ENCODE measurements at places on chromosomes 6 and 20. TPM values are rescaled to one million over a fixed set of nuclear protein-coding genes. Genes with fewer than 3 reads are reported as not detected.

GRCh38 chr6:79636673-79637072 is 5.5 kb downstream of the SH3BGRL2 start:
- DNase-seq = no peak

- DNase-seq = peak; percentile 88
These were observed 8.0 kb upstream of the IER3 start for GRCh38 chr6:30752157-30752927.

Gene LINC00237
- not detected for total RNA-seq

DNA sequence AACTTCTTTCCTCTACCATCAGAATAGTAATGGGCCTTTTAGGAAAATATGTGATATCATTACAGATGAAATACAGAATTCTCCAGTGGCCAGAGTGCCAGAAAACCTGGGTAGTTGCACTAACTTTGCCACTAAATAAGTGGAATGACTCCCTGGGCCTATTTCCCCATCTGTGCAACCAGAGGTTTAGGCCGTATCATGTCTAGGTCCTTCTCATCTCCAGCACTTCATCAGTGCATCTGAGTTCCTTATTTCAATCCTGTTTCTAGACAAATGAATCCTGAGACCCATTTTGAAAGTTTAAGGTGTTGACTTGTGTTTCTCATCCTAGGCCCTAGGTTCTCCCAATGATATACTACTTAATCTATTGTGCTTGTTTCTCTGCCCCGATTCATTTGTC is 236.2 kb downstream of the CD83 start:
- DNase-seq = no peak

Gene TTI1
- total RNA-seq = 24.6 TPM

GRCh38 chr6:16769986-16770376 is 8.7 kb upstream of the ATXN1 start:
- peak; percentile 57 for DNase-seq

DNA sequence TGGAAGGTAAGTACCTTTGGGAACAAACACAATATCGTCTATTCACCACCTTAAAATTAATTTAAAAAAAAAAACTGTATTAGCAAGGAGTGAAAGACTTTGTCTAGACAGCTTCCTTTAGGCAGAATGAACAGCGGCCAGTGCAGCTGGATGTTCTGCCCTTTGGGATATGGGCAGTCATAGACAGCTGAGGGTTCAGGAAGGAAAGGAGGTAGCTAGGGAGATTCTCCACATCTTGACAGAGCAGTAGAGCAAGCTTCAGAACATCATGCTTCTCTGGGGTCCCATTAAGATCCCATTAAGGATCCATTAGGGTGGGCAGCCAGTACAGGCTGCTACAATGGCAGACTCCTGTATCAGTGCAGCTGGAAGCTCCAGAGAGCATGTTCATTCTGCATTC is 46.5 kb upstream of the PLCB4 start:
- DNase-seq = no peak

- DNase-seq = no peak
These were observed 33.2 kb upstream of the HDGFL1 start for GRCh38 chr6:22536122-22536521.

Gene SCRT2
- total RNA-seq = not detected

Gene DHX16
- total RNA-seq = 43.2 TPM

DNA sequence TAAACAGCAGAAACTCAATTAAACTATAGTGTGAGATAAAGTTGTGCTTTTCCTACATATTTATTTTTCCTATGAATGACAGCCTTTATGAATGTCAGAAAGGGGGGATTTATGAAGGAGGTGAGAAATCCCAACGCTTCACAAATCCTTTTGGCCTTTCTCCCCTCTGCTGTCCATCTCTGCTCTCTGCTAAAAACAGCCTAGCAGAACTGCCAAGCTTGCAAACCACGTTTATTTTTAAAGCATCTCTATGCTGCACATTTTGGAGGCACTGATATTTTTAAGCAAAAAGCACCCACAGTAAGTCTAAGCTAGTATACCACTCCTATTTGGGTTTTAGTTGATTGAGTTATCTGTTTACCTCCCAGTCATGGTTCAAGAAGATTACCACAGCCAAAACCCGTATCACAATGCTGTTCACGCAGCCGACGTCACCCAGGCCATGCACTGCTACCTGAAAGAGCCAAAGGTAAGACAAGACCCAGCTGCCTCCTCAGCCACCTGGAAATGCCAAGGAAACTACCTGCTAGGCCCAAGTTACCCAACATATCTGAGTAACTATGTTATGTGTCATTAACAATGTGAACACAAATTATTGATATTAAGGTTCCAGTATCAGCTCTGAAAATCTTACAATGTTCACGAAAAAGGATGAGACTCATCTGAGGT is 96.3 kb downstream of the MTFR2 start:
- no peak for DNase-seq

Gene ABHD12
- 93.6 TPM for total RNA-seq

DNA sequence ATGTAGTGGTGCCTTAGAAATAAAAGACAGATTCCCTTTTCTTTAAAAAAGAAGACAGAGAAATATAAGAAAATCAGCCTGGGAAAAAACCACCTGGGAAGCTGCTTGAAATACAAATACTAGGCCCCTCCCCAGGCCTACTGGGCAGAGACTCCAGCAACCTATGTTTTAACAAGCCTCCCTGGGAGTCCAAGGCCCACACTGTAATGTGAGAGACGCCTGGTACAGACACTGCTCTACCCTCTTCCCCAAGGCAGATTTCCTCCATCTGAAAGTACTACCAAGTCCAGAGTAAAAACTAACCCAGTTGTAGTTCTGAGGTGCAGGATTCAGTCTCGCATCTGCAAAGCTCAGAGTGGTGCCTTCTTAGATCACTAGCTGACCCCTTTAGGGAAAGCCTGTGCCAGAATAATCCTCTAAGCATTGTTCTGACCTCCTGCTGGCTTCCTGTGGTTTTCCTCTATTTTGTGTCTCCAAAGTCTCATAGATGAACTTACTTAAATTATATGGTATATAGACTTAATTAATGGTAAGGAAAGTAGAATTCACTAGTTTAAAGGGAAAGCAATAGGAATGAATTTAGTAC is 270.2 kb upstream of the SLC35B3 start:
- no peak for DNase-seq

Gene NKAPL
- not detected for total RNA-seq

GRCh38 chr6:74343804-74344203 is 647.8 kb downstream of the CD109 start:
- DNase-seq = peak; percentile 5

DNA sequence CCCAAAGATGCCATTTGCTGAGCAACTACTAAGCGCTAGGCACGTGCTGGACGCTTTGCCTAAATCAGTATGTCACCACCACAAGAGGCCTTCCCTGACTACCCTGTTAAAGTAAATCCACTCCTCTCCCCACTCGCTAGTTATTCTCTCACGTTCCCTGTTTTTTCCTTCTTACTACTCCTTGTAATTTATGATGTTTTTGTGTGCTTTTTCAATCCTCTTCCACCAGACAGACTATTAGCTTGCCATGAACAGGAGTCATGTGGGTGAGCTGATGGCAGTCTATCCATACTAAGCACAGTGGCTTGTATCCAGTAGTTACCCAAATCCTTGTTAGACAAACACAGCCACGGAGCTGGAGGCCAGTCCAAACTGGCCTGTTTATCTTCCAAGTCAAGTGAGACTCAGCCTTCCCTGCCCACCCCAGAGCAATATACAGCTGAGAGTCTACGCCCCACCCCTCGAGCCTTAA is 41.2 kb downstream of the C6orf132 start:
- peak; percentile 63 for DNase-seq

DNA sequence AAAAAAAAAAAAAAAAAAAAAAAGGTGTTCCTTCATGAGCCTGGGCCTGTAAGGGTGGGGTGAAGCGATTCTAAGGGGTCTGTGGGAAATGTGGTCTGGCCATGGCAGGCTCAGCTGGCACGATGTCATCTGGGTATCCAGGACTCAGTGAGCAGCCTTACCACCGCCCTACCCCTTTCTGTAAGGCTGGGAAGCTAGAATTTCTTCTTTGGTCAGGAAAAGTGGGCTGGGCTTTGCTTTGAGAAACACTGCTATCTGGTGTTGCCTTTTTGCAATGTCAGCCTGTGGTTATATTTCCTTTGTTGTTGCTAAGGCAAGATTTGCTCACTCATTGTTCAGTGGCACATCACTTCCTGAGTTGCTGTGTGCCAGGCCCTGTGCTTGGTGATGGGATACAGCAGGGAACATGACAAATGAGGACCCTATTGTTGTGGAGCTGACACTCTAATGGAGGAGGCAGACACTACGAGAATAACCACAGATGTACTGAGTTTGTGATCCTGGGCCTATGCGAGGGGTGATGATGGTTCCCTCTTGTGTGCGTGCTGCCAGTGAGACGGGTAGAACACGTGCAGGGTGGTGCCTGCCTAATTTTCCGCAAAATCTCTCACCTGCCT is 45.9 kb upstream of the ZNFX1 start:
- peak; percentile 74 for DNase-seq

- DNase-seq = no peak
These were observed 3.0 kb downstream of the GABRR1 start for GRCh38 chr6:89214197-89214596.

GRCh38 chr6:151690768-151691562 is 116.5 kb upstream of the ESR1 start:
- DNase-seq = no peak

DNA sequence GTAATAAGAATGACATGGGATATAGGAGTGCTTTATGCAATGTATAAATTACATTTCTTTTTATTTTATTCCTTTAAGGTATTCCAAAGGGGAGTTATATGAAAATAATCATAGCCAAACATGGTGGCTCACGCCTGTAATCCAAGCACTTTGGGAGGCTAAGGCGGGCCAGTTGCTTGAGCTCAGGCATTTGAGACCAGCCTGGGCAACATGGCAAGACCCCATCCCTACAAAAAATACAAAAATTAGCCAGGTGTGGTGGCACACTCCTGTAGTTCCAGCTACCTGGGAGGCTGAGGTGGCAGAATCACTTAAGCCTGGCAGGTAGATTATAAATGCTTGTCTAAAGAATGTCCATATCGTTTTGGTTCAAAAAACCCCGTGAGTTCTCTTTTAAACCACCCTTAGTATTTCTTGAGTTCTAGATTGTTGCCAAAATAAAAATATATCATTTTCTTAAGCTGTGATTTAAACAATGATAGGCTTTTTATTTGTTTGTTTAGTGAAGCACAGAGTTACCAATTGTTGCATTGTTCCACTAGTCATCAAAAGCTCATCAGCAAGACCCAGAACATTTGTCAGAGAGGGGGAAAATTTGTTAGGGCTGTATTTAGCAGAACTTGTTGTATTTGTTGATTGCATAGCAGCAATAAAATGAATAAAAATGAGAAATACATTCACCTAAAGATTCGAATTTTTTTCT is 146.2 kb downstream of the KHDC1L start:
- no peak for DNase-seq

DNA sequence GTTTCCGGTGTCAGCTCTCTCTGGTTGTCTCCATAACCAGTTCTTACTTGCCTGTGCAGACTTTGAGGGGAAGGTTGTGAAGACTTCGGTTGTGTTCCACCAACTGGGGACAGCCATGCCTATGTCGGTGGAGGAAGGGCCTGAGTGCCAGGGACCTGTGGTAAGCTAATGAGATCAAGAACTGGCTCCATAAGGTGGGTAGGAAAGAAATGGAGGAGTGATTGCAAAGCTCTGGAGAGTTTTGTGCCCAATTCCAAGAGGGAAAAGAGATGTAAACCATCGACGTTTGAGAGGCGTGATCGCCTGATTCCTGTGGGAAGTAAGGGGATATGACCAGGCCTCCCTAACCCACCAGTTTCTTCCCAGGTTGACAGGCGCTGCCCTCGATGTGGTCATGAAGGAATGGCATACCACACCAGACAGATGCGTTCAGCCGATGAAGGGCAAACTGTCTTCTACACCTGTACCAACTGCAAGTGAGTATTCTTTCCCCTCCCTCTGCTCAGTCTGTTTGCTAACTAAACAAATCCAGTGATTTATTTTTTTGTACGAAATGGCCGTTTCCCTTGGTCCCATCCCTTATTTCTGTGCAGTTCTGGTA is 893 bp downstream of the POLR1H start:
- DNase-seq = peak; percentile 67

Gene ALDH8A1
- total RNA-seq = not detected

DNA sequence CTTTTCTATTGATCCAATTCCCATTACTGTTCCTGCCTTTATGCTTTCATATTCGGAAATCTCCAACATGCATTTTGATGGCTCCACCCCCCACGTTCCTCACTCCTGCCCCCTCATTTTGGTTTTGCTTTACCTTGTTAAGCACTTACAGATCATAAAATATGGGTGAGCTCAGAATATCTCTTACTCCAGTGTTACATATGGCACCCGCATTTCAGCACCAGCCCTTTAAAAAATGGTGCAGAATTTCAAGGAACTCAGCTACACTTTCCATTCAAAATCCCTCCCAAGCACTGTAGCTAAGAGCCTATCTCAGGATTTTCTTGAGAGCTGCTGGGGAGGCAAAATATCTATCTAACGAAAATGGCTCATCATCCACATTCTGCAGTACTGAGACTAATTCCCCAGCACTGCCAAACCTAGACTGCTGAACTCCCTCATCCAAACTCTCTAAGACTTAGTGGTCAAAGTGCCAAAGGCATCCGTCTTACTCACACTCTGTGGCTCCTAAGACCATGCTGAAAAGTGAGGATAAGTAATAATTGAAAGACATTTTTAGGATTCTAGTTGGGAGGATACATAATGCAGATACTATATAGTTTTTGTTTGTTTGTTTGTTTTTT is 7.8 kb downstream of the SGK1 start:
- no peak for DNase-seq

Gene CTCFL
- not detected for total RNA-seq

- no peak for DNase-seq
These were observed 639.5 kb downstream of the PRKN start for GRCh38 chr6:162088091-162088490.

DNA sequence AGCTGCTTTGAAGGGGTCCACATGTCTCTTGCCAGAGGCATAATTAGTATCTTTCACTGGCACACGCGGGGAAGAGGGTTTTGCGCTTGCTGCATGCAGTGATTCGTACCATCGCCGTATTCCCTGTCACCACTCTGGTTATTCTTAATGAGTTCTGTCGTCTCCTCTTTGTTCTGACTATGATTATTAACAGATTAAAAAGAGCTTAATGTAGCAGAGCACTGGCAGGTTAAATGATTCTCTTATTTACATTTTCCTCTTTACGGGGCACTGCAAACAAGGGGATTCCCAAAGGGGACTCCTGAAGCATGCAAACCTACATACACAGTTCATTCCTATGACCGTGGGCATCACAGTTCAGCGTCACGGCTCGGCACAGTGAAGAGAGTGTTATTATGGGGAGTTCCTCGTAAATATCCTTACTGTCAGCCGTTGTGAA is 204.8 kb downstream of the DTNBP1 start:
- DNase-seq = no peak

- no peak for DNase-seq
These were observed 54.8 kb upstream of the ADGRG6 start for GRCh38 chr6:142246960-142247359.

GRCh38 chr6:41635365-41635764 is 2.9 kb upstream of the MDFI start:
- no peak for DNase-seq

Gene GGTLC1
- total RNA-seq = not detected

- peak; percentile 95 for DNase-seq
These were observed 448 bp upstream of the DDAH2 start for GRCh38 chr6:31729515-31729978.
